ENCODE measurements at places on chromosomes 4 and X. TPM values are rescaled to one million over a fixed set of nuclear protein-coding genes. Genes with fewer than 3 reads are reported as not detected.

ZNF711 gene
- total RNA-seq, result 1.6 TPM

IRF2 gene
- total RNA-seq, result 40.6 TPM

RAPGEF2 gene
- total RNA-seq, result 21.4 TPM

DNA sequence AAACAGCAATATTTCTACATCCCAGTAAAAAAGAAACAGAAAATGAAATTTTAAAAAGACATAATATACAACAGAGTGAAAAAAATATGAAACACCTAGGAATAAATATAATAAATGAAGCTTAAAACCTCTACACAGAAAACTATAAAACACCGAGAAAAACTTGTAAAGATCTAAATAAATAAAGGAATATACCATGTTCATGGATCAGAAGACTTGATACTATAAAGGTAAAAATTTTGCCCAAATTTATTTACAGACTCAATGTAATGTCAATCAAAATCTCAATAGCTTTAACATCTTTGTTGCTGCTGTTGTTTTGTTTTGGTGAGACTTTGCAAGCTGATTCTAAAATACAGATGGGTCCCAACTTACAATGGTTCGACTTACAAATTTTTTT is 5.7 kb downstream of the TBC1D9 start:
- no peak for DNase-seq

GRCh38 chrX:32868524-32868895 is 342.8 kb downstream of the DMD start:
- DNase-seq, result no peak

DNA sequence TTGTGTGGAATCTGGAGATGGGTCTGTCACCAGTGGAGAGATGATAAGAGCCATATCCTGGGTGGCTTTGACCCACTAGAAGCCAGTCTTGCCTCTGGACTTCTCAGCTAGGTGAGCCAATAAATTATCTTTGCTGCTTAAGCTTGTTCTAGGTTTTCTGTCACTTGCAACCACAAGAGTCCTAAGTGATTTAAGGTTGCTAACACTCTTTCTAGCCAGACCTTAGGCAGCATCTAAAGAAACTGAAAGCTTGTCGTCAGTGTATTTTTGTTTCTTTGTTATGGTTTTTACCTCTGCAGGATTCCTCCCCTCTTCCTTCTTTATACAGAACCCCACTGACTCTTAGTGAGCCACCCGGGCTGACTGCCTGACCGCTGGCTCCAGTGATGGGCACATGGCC is 37.1 kb upstream of the STIM2 start:
- no peak for DNase-seq

DNA sequence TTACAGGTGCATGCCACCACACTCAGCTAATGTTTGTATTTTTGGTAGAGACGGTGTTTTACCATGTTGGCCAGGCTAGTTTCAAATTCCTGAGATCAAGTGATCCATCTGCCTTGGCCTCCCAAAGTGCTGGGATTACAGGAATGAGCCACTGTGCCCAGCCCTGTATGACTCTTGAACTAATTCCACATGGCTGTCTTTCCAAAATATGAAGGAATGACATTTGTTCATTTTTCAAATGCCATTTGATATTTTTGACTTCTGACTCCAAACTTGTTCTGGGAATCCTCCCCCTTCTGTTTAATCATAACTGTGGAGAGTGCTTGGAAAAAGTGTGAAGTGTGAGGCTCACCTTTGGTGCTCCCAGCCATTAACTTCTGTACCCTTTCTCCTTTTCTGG is 119.2 kb downstream of the NHS start:
- no peak for DNase-seq

DNA sequence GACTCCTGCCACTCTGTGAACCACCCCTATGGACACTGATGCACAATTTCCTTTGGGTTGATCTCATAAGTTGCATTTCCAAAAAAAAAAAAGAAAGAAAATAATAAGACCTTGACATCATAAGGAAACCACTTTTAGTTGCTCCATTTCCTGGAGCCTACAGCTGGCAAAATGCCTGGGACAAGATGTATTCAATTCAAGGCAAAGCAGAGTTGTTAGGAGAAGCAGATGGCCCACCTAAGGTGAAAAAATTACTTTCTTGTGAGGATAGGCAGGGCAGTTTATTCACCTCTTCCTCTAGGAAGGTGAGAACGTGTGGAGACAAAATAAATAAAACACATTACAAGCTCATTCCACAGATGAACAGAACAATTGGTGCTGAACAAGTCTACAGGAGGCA is 14.1 kb upstream of the SCRG1 start:
- no peak for DNase-seq
